M059J (cell line): ENCODE measurements at places on chromosomes 3 and 15. TPM values are rescaled to one million over a fixed set of nuclear protein-coding genes. Genes with fewer than 3 reads are reported as not detected.
A peak's percentile ranks its signal among the peaks of the same experiment; 100 is the strongest.

DNA sequence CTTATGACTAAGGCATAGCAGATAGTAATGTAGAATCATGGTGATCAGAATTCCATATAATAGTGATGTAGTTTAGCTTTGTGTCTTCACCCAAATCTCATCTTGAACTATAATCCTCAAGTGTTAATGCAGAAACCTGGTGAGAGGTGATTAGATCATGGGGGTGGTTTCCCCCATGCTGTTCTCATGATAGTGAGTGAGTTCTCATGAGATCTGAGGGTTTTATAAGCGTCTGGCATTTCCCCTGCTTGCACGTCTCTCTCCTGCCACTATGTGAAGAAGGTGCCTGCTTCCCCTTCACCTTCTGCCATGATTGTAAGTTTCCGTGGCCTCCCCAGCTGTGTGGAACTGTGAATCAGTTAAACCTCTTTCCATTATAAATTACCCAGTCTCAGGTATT, 138.7 kb upstream of the CBLB start:
- no peak for DNase-seq

- DNase-seq: peak; percentile 24
Measured at GRCh38 chr3:126156468-126156867, 23.9 kb downstream of the ALDH1L1 start.

DNA sequence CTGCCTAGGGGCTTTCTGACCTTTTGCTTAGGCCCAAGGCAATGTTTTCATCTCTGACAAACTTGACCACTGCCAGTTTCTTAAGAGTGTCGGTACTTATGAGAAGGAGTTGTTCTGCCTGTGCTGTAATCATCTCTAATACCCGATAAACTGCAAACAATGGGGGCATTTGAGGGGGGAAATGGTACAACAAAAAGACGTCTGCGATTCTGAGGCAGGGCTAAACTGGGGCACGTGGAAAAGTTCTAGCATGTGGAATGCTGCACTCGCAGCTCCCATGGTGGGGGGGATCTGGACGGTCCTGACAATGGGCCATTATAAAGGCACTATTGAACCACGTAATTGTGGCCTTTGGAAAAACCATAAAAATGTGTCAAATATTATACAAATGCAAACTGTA, 73.1 kb upstream of the SAMMSON start:
- DNase-seq: no peak

DNA sequence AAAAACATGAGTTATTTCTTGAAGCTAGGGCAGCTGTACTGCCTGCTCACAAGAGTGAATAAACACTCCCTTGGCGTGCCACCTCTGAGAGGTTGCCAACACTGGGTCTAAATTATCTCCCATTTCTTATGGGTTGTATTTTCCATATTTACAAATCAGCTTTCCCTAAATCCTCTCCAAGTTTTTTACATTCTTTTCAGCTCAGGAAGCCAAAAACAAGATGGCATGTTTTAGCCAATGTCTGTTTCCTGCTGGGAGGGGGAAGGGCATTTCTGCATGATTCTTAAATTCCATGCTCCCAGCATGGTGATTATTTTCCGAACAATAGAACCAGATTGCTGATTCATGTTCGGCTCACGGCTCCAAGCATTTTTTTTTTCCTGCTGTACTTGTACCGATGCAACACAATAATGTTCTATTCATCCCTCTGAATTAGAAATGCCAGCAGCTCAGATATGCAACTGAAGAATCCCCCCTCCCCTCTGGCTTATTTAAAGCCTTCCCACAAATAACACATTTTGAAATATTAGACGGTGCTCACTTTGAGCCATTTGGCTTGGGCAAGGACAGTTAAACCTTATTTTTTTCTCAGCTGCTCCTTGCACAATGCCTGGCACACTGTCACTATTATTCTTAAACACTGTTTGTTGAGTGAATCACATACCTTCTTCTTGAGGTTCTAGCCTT, 252.5 kb downstream of the THRB start:
- DNase-seq: peak; percentile 70

DNA sequence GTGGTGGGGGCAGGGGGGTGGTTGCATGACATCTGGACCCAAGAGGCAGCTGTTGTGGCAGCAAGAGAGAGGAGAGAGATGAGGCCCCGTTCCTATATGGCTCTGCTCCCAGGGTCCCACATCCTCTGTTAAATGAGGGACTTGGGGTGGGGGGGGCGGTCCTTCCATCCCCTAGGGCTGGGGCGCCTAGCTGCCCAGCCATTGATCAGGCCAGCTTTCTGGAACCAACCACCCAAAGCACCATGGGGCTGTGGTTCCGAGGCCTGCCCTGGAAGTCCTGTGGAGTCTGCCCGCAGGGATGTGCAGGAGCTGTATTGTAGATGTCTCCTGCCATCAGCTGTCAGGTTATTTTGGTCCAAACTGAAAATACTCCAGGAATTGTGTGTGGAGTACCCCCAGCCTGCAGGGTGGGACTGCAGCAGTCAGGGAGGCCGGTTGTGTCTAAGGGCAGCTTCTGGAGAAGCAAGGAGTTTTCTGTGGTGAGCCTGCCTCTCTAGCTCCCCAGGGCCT, 5.2 kb downstream of the FURIN start:
- no peak for DNase-seq

- DNase-seq: peak; percentile 6
Measured at GRCh38 chr3:22377421-22377820, 626.4 kb upstream of the ZNF385D start.

DNA sequence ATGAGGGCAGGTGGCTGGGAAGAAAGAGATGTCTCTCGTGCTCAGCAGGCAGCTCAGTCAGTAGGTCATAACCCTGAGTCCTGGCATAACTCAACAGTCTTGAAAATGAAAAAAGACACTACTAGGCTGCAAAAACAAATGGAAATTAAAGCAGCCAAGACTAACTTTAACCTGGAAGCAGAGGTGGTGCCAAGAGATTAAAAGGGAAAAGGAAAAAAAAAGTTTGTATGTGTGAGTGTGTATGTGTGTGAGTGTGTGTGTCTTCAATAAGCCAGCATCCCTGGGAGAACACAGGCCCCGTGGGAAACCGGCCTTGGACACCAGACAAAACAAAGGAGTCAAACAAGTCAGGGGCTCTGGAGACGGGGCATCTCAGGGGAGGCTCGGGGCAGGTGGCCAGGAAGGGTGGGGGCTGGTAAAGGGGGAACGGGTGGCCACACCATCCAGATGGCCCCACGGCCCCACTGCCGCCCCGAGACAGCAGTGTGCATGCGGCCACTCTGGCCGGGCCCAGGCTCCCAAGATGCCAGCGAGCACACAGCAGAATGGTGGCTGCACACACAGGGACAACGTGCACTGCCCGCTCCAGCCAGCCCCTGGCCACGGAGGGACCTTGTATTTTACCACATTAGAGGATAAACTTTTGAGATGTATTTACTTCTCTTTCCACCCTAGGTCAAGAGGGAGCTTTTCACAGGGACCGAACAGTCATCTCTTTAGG, 23.8 kb downstream of the CYFIP1 start:
- no peak for DNase-seq

DNA sequence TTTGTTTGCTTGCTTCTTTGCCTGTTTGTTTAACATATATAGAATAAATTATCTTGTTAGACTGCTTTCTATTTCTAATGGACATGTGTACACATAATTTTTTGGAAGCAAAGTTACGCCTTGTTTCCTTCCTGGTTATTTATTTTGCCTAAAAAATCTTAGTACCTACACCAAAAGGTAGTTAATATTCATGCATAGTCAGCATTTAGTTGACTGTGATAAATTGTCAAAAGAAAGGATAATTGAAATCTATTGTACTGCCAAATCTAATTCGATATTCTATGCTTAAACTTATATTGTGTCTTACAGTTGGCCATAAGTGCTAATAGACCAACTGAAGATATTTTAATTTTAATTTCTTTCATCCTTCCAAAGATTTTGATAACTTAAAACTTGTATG, 233.9 kb upstream of the ARL6 start:
- no peak for DNase-seq

CPNE9 gene
- total RNA-seq: not detected in 2 replicates

CAPN7 gene
- total RNA-seq: 13.1 and 21.0 TPM in 2 replicates
